HFFc6 (cell line): ENCODE measurements at places on chromosomes 7 and 10.

- no peak for DNase-seq
Measured at GRCh38 chr7:6489612-6490011, 41.9 kb upstream of the DAGLB start.

GRCh38 chr10:102452672-102453340, 1.5 kb upstream of the C10orf95 start:
- DNase-seq, result peak; percentile 81

DNA sequence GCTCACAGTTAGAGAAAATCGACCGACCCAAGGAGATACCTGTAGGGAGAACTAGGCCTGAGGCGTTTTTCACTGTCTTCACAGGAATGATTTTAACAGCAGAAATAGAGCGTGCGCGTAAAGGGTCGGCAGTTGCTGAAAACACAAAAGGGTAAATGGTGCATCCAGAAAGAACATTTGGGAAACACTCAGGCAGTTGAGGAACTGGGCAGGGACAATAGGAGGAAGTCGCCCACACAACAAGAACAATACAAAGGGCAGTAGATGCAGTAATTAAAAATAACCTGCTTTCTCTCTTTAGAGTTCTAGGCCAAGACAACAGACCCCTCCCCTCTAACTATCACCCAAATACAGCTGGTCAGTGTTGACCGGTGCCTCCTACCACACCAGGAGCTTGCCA, 126.6 kb downstream of the SORBS1 start:
- no peak for DNase-seq

DNA sequence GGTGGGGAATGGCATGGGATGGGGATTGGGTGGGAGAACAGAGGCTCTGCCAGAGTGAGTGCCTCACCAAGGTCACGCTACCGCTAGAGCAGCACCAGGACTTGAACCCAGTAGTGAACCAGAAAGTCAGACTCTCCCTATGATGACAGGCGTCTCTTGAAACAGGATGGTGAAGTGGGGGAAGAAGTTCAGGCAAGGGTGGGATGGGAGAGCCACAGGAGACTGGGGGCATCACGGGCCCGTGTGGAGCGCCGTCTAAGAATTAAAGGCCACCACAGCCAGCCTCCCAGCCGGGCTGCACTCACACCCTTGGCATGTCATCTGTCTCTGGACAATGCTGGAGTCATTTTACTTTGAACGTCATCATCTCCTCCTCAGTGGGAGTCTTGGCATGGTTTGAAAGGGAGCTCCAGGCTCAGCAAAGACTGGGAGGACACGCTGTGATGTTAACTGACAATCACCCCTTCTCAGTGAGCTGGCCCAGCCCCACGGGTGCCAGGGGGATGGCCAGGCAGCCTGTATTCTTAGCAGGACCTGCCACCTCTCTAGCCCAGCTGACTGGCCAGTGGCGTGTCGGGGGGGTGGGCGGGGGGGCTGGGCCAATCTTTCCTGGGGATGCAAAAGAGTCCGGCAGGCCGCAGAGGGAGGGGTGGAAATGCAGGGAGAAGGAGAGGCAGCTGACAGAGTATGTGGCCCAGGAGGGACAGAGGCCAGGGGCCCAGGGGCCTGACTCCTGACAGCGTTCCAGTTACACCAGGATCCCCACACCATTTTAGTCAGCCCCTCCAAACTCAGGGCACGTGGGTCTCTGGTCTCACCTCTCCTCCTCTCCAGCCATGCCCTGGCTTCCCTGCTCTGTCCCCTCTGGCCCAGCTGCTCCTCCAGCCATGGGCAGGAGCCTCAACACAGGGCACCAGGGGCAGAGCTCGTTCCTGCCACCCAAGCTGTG, 96.2 kb downstream of the VOPP1 start:
- DNase-seq, result no peak

GRCh38 chr10:5843686-5844344, 30.6 kb upstream of the GDI2 start:
- no peak for DNase-seq

- DNase-seq, result no peak
Measured at GRCh38 chr10:16521311-16522016, at the start of gene C1QL3. C1QL3 (minus strand) TSS chr10:16521879; CDS start chr10:16521065, 814 bp downstream.

DNA sequence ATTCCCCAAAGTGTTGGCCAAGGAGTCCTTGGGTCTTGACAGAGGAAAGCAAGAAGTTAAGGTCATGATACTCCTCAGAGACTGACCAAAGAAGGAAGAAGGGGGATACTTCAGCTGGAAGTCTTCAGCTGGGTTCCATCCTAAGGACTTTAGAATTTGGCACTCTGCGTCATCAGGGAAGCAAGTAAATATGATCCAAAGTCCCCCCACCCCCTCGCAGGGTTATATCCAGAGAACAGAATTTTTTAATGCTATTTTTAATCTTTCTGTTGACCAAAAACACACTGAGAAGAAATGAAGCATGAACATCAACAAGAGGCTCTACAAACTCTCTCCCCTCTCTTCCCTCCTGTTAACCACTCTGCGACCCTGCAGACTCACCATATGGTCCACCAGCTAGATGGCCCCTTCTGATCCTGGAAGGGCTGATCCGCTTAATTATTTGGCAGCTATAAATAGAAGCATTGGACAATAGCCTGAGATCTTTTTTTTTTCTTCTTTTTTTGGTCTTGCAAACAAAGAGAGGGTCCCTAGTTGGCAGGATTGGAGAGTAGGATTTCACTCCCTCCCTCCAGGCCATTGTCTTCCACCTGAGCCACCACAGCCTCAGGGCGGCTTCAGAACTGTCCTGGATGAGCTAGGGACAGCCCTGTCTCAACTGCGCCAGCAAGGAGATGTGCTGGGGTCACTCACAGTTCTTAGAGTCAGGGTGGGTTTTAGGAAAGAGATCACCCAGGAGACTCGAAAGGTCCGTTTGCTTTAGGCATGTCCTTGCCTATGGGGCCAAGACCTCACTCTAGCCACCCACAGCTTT, 196.0 kb downstream of the KCNMA1 start:
- no peak for DNase-seq

- DNase-seq, result no peak
Measured at GRCh38 chr10:36421992-36422391, 703.4 kb upstream of the ANKRD30A start.

DNA sequence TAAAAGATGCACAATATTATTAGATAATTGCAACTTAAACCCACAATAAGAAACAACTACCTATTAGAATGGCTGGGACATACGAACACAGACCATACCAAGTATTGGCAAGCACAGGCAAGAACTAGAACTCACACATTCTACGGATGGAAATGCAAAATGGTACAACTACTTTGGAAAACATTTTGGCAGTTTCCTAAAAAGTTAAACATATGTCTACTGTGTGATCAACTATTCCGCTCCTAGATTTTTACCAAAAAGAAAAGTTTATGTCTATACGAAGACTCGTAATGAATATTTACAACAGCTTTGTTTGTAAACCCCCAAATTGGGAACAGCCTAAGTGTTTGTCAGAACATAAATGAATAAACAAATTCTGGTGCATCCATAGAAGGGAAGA, 194.7 kb downstream of the FGFR2 start:
- DNase-seq, result no peak

DNA sequence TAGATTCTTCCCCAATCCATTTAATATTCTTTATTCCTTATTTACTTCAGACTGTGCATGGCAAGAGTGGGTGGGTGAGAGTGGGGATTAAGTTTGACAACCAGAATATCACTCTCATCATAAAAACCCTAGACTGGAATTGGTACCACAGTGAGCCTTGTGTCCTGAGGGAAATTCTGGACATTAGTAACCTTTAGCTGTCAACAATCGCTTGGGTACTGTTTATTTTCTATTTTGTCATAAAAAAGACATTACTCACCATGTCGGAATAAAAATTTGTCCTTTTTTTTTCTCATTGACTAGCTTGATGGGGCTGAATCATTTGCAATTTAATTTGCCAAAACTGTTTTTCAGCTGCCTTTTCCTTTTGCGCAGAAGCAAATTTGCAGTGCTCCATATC, 176.1 kb upstream of the SEMA3C start:
- DNase-seq, result no peak

DNA sequence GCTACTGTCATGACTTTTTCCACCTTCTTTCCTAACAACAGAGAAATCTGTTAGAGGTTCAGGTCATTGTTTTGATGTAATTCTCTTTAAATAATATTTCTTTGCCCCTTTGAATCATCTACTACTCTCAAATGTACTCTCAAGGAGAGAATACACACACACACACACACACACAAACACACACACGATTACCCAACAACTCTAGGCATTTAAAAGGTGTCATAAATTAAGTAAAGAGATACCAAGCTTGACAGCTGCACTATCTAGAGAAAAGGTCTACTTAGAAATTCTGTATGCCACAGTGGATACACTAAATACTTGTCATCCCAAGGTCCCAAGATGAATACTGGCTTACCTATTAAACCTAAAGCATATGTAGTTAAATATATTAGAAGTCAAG, 4.8 kb downstream of the PANK1 start:
- DNase-seq, result no peak

GRCh38 chr10:32976338-32976737, 18.3 kb upstream of the ITGB1 start:
- no peak for DNase-seq

DNA sequence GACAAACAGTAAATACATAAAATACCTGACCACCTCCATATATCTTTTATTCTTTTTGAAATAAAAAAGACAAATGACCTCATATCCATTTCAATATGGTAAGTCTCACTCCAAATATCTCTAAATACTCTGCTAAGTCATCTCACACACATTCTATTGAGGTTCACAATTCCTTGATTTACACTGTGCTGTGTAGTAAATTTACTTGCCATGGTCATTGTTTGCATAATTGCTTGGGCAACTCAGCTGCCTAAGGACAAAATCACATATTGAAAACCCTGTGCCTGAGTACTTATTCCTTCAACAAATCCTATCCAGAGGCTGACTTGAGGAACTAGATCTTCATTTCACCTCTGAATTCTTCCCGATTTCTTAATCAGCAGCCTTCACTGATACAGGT, 176.4 kb downstream of the THSD7A start:
- no peak for DNase-seq

DNA sequence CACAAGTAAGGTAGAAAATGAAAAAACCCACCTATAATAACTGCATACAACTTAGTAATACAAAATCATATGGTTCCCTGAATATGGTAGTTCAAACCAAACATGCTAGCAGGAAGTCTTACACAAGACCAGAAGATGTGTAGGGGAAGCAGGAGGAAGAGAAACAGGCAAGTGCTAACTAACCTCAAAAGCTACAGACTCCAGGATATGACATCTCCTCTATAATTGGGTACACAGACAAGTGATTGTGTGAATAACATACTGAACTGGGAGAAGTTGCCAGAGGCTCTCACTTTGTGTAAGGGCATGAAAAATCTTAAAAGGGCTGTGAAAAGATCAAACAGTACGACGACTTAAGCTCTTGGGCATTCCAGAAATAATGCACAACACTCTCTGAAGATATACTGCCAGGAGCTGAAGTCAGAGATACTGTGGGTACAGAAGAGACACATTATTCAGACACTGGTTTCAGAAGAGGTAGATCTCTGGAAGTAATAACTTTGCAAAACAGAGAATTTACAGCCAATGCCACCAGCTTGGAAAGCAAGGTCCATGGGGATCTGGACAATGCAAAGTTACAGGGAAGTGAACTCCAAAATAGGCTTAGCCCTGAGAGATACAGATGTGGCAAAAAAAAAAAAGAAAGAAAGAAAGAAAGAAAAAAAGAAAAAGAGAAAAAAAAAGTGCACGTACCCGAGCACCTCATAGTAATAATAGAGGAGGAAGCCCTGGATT, 767.2 kb downstream of the TNS3 start:
- no peak for DNase-seq

DNA sequence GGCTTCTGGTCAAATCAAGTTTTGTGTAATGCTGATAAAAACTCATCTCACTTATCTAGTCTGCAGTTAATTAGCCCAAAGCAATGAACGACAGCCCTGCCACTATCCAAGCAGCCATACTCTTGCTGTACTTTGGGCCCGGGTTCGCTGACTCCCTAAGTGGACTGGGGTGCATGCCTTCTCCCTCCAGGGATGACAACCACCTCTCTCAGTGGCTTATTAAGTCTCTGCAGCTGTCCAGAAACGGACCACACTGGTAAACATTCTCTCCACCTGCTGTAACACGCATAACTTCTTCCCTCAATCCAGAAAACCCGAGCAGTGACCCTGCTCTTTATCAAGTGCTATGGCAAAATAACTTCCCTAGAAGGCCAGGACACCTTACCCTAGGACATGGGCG, 3.9 kb downstream of the FBXW4 start:
- no peak for DNase-seq

- DNase-seq, result no peak
Measured at GRCh38 chr7:70361821-70362220, 763.5 kb downstream of the AUTS2 start.

GRCh38 chr7:51817694-51818225, 501.2 kb upstream of the COBL start:
- DNase-seq, result no peak

- DNase-seq, result no peak
Measured at GRCh38 chr10:122050811-122051210, 61.8 kb downstream of the TACC2 start.

DNA sequence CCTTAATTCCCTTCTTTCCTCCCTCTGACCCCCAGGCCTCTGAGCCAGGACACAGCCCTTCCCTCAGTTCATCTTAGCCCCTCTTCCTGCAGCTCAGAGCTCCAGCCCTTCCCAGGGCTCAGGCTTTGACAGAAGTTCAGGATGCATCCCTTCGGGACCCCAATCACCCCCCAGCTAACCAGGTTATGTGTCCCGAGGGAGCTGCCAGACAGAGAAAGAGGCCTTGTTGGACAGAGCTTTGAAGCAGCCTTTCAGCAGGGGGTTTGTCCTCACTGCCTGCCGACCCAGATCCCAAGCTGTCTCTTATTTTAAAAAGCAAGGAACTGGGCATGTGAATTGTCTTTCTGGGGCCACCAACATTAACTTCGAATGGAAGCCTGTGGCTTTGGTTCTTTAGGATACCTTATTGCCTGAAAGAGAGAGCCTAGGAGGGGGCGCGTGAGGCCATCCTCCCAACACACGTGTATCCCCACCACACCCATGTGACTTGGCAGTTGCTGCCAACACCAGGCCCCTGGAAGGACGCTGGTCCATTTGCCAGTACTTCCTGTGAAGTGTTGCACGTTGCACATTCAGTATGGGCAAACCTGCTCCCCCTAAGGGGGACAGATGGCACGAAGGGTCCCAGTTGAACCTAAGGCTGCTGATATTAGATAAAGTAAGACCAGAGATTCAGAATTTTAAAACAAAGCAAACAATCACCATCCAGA, 858 bp downstream of the CCDC136 start:
- DNase-seq, result no peak

- DNase-seq, result peak; percentile 50
Measured at GRCh38 chr10:89217057-89217990, 10.2 kb upstream of the CH25H start.

- DNase-seq, result peak; percentile 83
Measured at GRCh38 chr7:143499743-143500348, 22.2 kb downstream of the TAS2R41 start.
